ENCODE measurements at places on chromosomes 3 and 15.

DNA sequence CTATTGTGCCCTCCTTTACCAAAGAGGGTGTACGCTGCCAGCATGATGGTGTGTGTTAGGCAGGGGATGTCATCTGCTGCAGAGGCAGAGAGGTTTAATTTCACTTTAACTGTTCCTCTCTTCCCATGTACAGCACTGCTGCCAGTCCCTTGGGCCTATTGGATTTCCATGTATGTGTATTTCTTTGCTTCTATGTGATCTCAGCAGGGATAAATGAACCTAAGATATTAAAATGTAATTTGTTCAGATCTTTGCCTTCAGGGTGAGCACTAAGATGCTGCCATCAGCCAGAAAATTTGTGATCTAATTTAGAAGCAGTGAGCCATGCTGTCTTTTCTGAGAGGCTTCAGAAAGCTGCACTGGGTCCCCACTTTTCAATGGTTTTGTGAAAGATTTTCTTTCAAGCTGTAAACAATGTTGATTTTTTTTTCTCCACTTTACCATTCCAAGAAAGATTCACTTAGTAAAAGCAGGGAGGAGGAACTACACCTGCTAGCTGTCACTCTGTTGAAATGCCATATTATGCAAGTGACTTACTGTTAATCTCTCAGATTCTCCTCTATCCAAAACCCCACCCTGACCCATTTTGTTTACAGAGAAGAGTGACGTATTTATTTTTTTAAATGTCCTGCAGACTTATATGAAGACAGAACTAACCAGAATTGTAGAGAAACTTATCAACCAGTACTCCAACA, 261.9 kb downstream of the TBL1XR1 start:
- no peak for DNase-seq

- DNase-seq, result no peak
These were observed 281.6 kb downstream of the PLCL2 start for GRCh38 chr3:17166369-17166768.

- no peak for DNase-seq
These were observed 36.4 kb downstream of the TAMM41 start for GRCh38 chr3:11810276-11810675.

DNA sequence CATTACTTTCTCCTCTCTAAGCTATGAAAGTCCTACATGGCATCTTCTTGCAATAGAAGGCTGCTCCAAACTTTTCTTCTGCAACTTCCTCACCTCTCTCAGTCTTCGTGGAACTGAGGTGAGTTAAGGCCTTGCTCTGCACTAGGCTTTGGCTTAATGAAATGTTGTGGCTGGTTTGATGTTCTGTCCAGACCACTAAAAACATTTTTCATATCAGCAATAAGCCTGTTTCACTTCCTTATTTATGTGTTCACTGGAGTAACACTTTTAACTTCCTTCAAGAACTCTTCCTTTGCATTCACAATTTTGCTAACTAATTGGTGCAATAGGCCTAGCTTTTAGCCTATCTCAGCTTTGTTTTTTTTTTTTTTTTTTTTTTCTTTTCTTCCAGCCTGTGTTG, 335.3 kb upstream of the NECTIN3 start:
- no peak for DNase-seq

DNA sequence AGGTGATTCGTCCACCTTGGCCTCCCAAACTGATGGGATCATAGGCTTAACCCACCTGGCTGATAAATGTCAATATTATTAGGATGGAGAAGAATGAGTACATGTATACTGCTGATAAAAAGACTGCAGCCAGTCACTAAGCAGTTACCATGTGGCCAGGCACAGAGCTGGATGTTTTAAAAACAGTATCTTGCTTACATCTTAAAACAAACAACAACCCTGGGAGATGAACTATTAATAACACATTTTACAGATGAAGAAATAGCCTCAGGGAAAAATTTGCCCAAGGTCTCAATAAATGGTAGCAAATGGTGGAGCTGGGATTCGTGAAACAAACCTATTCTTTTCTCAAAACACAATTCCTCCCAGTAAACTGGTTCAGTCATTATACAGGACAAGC, 18.1 kb downstream of the IL17RD start:
- no peak for DNase-seq

DNA sequence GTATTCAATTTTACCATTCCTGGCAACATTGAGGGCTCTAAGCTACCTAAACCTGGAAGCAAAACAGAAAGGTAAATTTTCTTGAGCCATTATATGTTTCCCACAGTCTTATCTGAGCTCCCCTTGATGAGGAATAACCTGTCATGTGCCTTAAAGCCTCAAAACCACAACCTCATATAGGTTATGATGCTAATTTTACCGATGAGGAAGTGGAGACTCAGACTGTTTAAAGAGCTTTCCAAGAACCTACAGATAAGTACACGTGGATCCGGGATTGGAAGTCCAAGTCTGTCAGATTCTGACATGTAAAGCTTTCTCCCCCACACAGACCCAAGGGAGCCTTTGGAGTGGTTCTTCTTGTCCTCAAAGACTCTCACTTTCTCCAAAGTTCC, 140.5 kb downstream of the SEMA6D start:
- DNase-seq, result no peak

DNA sequence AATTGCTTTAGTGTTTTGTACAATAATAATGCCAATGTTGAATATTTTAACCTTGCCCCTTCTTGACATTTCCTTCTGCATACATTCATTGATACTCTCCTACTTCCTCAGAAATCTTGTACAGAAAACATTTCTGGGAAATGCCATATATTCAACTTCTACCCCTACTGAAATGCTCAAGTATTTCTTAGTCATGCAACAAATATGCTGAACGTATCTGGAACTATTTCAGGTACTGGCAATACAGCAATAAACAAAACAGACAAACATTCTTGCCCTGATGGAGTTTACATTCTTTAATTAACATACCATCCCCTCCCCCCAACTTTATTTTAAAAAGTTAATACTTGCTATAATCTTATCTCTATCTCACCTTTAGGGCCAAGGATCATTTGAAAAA, 147.2 kb downstream of the STAG1 start:
- DNase-seq, result no peak

- DNase-seq, result no peak
These were observed 87.3 kb downstream of the TFG start for GRCh38 chr3:100796556-100796955.

DNA sequence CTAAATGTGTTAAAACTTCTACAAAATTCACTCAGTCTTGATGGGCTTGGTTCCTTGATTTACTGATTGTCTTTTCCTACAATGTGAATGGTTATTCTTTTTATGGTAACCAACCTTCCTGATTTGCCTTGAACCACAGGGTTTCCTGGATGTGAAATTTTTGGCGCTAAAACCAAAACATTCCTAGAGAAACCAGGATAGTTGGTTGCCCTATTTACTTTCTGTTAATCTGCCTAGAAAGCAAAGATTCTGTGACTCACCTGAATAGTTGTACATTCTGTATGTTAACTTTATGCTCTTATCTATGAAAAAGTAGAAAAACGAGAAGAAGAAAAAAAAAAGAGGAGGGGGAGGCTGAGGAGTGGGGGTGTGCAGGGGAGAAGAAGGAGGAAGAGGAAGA, 23.2 kb upstream of the RBP2 start:
- no peak for DNase-seq

GRCh38 chr15:67241132-67241855, 13.2 kb downstream of the AAGAB start:
- DNase-seq, result peak; percentile 34

DNA sequence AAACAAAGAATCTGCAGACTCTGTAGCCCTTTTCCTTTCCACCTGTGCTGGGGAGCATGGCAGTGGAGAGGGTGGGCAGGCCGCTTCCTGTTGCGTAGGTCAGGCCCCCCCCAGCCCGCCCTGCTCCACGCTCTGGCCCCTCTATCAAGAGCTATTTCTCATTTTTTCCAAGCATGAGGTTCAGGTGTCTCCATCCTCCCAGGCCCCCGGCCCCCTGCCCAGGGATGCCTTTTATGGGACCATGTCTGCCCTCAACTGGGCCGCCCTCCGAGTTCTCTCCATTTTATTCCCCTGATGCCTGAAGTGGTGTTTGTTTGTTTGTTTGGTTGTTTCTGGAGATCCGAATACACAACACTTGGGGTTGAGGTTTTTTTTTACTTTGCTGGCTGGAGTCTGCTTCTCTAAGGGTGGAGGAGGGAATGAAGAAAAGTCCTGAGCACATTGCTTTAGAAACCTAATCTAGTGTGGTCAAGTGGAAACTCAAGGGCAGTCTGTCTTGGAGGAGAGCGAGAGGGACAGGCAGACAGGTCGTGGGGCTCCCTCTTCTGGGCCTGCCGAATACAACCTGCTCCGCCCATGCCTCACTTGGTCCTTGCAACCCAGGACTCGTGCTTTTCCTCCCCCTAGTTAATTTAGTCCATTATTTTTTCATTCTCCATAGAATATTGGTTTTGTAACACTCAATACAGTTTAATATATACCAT, 176.5 kb upstream of the LYSMD4 start:
- DNase-seq, result no peak

- DNase-seq, result no peak
These were observed 84.8 kb upstream of the ICE2 start for GRCh38 chr15:60563539-60564404.

DNA sequence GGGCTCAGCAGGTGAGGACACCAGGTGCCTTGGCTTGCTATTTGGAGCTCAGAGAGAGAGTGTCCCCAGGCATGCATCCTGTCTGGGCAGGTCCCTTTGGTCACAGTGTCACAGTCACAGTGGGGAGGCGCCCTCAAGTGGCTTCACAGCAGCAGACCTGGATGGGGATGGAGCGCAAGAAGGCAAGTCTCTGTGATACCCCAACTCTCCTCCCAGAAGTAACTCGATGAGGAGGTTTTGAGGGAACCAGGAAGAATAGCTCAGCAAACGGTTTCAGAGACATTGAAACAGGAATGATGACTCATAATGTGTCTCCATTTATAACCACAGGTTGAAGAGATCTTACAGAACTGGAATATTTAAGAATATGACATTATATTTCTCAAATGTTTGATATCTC, 66.5 kb upstream of the SH3GL3 start:
- DNase-seq, result peak; percentile 56

DNA sequence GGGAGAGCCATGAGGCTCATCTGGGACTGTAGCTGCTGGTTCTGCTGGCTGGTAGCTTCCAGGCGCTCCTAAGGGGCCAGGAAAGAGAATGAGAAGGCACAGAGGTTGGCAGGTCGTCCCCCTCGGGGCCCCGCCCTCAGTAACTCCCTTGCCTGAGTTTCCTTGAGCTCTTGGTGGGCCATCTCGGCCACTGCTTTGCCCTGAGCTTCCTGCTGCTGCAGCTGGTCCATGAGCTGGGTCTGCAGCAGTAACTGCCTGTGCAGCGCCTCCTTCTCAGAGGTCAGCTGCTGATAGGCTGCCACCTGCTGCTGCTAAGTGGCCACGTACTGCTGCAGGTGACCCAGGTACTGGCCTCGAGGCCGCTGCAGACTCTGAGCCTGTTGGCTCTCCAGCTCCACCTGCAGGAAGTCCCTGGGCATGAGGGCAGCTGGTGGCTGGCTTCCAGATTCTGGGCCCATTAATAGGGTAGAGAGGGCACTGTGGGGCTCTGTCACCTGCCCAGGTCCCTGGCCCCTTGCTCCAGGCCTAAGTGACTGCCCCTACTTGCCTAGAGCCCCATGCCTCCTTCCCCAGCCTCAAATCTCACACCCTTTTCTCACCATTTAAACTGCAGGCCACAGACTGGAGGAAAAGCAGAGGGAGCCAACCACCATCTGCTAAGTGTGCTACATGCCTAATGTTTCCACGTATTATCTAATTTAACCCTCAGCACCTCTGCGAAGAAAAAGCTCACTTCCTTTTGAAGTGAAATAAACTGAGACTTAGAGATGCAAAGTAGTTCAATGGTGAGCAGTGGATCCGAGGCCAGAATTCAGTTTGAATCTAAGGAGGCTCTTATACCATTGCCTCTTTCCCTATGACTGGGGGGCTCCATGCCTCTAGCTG, 10.8 kb upstream of the VPS33B start:
- DNase-seq, result peak; percentile 73

GRCh38 chr3:102394517-102394916, 40.3 kb upstream of the ZPLD1 start:
- no peak for DNase-seq

- DNase-seq, result no peak
These were observed 18.0 kb upstream of the CEP152 start for GRCh38 chr15:48828906-48829305.

- DNase-seq, result no peak
These were observed 31.1 kb upstream of the SUCLG2 start for GRCh38 chr3:67685499-67685898.

GRCh38 chr3:11437506-11437905, 165.3 kb downstream of the ATG7 start:
- no peak for DNase-seq
